ENCODE measurements at places on chromosomes 1 and 21. TPM values are rescaled to one million over a fixed set of nuclear protein-coding genes. Genes with fewer than 3 reads are reported as not detected.

The DRAXIN gene
- total RNA-seq, result 0.13 TPM

The HFM1 gene
- 0.39 TPM for total RNA-seq

The CLIC6 gene
- 0.05 TPM for total RNA-seq

The HSD17B7 gene
- 24.6 TPM for total RNA-seq

The TSPAN2 gene
- not detected for total RNA-seq

The LYPD8 gene
- not detected for total RNA-seq

The C1orf53 gene
- 7.2 TPM for total RNA-seq

The CASQ2 gene
- total RNA-seq, result not detected

The RNF187 gene
- total RNA-seq, result 143 TPM

The TMPRSS2 gene
- total RNA-seq, result 111 TPM

The MRPS14 gene
- 25.1 TPM for total RNA-seq

The CRYAA gene
- 2.1 TPM for total RNA-seq

The FOXO6 gene
- 2.5 TPM for total RNA-seq

The C1orf94 gene
- not detected for total RNA-seq

The SPATA45 gene
- total RNA-seq, result not detected

The HHIPL2 gene
- 14.7 TPM for total RNA-seq

The FAM177B gene
- not detected for total RNA-seq

The AVPR1B gene
- total RNA-seq, result not detected

The CGN gene
- total RNA-seq, result 10.2 TPM

The THEM5 gene
- total RNA-seq, result not detected

The LBR gene
- 58.2 TPM for total RNA-seq

The PTTG1IP gene
- 226 TPM for total RNA-seq

The SPOCD1 gene
- total RNA-seq, result 0.54 TPM

The MEX3A gene
- total RNA-seq, result 15.8 TPM

The CRNN gene
- total RNA-seq, result not detected

The NUP210L gene
- 0.05 TPM for total RNA-seq

The PDC gene
- not detected for total RNA-seq

The NEK2 gene
- total RNA-seq, result 34.4 TPM

The REN gene
- not detected for total RNA-seq

The FMO2 gene
- 0.08 TPM for total RNA-seq

The TACSTD2 gene
- total RNA-seq, result 0.28 TPM

The NAV1 gene
- 29.0 TPM for total RNA-seq

The GPR37L1 gene
- 0.44 TPM for total RNA-seq

The WNT3A gene
- not detected for total RNA-seq

The CASQ1 gene
- not detected for total RNA-seq

All from Panc1 (cell line).